ENCODE measurements at places on chromosomes 2 and 18. TPM values are rescaled to one million over a fixed set of nuclear protein-coding genes. Genes with fewer than 3 reads are reported as not detected.

FHOD3 gene
- total RNA-seq = 19.0 TPM

FLACC1 gene
- 1.4 TPM for total RNA-seq

STAT4 gene
- 0.71 TPM for total RNA-seq

CCDC141 gene
- total RNA-seq = 8.6 TPM

ZAP70 gene
- total RNA-seq = 1.3 TPM

CD302 gene
- 67.6 TPM for total RNA-seq

SPP2 gene
- not detected for total RNA-seq

GLS gene
- 87.1 TPM for total RNA-seq

MEIS1 gene
- 122 TPM for total RNA-seq
